ENCODE measurements at places on chromosomes 13 and 19.

DNA sequence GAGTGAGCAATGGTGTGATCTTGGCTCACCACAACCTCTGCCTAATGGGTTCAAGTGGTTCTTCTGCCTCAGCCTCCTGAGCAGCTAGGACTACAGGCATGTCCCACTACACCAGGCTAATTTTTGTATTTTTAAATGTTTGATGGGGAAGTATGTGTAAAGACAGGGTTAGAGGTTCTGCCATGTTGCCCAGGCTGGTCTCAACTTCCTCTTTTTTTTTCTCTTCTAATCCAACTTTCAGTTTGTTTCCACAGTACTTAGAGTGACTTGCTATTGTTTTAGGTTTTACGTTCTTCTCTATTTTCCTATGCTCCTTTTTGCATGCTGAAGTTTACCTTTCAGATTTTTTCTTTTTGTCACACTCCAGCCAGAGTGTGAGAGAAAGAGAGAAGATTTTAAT lies 1433.0 kb downstream of the UQCRFS1 start:
- no peak for DNase-seq

- DNase-seq: no peak
Measured at GRCh38 chr13:34967851-34968562, 25.9 kb downstream of the NBEA start.

- peak; percentile 22 for DNase-seq
Measured at GRCh38 chr13:57673197-57673596, 41.7 kb downstream of the PCDH17 start.

DNA sequence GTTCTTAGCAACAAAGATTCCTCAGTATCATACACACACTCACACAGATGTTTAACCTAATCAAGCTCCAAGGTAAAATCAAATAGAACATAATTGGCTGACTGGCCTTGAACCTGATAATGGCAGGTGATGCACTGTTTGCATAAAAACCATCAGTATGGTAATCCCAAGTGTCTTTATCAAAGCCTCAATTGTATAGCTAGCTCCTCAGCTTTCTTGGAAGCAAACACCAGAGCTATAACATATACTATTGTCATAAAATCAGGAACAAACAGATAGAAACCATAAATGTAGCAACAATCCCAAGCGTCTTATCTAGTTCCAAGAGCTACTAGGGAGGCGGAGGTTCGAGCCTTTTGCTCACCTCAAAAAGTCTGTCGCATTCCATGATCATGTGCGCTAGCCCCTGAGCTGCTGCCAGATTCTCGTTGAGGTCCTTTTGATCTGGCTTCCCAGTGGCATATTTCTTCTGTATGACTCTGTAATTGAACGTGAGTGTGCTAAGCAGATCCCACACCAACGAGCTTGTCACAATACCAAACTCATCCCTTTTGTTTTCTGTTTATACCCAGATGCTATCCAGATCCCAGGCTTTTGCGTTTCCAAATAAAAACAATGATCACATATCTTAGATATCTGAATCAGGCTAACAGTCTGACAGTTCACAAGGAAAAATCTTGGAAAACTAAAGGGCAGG lies 95.3 kb downstream of the KL start:
- DNase-seq: peak; percentile 23

- no peak for DNase-seq
Measured at GRCh38 chr13:46176756-46177155, 5.2 kb downstream of the LCP1 start.

DNA sequence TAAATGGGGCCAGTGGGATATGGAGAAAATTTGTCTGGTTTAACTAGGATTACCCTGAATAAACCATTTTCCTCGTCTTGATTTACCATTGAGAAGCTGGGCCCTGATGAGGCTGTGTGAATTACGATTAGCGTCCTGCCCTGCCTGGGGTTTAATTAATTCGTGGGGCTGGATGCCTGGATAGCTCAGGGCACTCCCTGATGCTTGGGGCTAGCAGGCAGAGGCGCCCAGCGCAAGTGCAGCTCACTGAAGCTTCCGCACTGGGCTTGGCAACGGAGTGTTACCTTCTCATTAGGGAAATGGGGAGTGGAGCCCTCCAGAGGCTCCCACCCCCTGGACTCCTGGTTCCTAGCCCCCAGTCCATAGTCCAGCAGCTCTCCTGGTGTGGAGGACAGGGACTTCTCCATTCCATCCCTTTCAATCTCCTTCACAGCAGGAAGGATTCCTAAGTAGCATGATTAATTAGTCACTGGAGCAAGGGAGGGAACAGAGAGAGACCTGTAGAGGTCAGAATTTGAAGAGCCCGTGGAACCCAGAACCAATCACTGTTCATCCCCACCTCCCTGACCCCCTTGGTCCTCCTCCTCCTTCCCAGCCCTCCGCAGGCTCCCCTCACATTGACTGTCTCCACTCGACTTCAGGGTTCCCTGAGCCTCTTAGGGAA lies 107.2 kb downstream of the UQCRFS1 start:
- no peak for DNase-seq
